ENCODE measurements at places on chromosomes 7 and 10.

DNA sequence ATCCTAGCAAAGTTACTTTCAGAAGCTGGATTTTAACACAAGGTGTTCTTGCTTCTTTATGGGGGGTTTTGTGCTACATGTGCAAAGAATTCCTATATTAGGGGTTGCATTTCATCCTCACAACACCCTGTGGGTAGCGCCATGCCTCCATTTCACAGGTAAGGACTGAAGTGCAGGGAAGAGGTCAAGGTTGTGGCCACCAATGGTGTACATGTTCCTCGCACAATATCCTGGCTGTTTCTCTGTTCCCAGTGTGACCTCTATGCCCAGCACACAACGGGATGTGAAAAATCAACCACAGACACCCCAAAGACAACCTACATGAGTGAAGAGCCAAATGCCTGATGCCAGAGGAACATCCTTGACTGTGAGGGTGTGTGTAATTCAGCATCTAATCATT, 80.8 kb downstream of the CHST15 start:
- DNase-seq = no peak

- no peak for DNase-seq
Observed at GRCh38 chr10:26628395-26628794, 69.1 kb upstream of the PDSS1 start.

- peak; percentile 25 for DNase-seq
Observed at GRCh38 chr10:63628526-63629362, 107.5 kb downstream of the REEP3 start.

GRCh38 chr7:135169141-135169963, 1.2 kb downstream of the CYREN start:
- DNase-seq = no peak

DNA sequence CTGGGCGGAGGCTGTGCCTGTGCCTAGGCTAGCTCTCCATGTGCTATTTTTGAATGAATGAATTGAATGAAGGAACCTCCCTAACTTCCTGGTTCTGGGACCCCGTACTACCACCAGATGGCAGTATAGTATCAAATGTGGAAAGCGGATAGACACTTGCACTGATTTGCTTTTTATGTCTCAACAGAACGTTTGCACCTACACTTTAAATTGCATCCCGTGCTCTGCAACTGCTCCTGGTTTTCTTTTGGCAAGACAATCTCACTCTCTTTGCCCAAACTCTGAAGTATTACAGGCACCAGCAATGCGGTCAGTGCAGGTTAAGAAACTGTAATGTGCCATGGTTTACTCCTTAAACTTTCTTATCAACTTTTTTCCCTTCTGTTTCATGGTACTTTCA, 6.5 kb downstream of the FZD8 start:
- peak; percentile 44 for DNase-seq

DNA sequence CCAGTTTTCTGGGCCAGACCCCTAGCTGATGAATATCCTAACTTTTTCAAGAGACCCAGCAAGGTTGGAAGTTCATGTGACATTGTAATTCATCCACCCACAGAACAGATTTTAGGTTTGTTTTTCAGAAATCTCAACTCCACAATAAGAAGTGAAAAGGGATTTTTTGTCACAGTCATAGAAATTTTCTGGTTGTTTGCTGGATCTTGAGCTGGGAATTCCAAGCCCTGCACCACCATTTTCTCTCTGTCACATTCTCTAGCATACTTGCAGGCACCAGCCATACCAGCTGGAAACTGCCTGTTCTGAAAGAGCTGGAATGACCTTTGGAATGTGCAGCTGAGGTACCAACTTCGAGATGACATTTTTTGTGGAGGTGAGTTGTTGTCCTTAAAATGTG, 8.5 kb downstream of the TAS2R60 start:
- no peak for DNase-seq

DNA sequence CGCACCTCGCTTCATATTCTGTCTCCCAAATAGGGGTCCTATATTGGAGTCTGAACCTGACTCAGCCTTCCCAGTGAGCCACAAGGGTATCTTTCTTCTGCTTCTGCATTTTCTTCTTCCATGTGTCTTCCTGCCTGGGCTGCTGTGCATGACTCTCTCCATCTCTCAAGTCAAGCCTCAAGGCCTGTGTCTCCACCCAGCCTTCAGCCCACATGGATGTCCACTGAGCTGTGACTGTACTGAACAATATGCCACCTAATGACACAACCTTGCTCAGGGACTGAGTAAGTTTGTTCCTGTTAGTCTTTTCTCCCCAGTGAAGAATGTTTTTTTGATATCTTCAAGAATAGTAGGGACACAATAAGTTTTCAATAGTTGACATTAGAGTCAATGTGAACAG, 162.7 kb upstream of the TBX20 start:
- DNase-seq = no peak

DNA sequence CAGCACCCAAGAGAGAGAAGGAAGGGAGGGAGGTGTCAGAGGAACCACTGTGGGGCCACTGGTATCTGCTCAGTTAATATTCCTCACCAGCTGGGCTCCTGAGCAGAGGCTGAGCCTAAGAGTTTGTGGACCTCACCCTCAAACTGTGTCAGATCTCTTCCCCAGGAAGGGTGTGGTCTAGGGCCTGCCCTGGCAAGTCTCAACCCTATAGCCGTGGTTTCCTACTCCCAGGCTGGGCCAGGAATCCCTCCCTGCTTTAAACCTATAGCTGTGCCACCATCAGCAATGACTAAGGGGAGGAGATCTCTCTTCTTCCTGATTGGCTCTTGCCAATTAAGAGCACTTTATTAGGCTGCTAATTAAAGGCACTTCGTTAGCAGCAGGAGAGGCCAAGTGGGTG, 29.9 kb downstream of the POLL start:
- no peak for DNase-seq

GRCh38 chr10:118730756-118731456, 23.9 kb downstream of the CACUL1 start:
- DNase-seq = no peak

GRCh38 chr7:99622596-99622995, 5.8 kb downstream of the ZSCAN25 start:
- no peak for DNase-seq

GRCh38 chr10:23540401-23541030, 101.6 kb downstream of the OTUD1 start:
- no peak for DNase-seq

GRCh38 chr10:29517352-29517923, 117.3 kb downstream of the SVIL start:
- DNase-seq = no peak

DNA sequence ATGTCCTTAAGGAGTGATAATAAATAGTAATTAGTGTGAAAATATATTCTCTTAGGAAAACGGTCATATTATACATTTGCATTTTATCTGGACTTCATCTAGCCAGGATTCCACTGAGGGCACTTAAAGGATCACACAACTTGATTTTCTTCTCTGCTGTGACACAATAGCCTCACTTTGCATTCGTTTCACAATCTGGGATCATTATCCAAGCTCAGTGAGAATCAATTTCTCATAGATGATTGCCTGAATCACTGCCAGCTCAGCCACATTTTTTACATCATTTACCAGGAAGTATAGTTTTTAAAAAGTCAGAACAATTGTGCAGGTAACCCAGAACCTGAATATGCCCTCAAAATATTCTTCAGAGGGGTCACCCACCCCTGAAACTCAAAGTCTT, 68.9 kb downstream of the PTPRZ1 start:
- DNase-seq = no peak

DNA sequence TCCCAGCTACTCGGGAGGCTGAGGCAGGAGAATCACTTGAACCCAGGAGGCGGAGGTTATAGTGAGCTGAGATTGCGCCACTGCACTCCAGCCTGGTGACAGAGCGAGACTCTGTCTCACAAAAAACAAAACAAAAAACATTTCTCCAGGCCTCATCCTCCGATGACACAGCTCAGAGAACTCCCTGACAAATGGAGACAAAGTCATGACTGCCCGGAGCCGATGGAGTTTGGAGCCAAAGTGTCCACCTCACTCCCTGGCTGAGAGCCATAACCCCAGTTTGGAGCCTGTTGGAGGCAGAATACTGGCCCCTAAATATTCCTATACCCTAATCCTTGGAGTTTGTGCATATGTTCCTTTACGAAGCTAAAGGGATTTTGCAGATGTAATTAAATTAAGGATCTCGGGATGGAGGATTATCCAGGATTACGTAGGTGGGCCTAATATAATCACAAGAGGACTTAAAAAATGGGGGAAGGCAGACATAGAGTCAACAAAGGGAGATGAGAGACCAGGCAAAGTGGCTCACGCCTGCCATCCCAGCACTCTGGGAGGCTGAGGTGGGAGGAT, 22.7 kb downstream of the SSC4D start:
- DNase-seq = no peak

DNA sequence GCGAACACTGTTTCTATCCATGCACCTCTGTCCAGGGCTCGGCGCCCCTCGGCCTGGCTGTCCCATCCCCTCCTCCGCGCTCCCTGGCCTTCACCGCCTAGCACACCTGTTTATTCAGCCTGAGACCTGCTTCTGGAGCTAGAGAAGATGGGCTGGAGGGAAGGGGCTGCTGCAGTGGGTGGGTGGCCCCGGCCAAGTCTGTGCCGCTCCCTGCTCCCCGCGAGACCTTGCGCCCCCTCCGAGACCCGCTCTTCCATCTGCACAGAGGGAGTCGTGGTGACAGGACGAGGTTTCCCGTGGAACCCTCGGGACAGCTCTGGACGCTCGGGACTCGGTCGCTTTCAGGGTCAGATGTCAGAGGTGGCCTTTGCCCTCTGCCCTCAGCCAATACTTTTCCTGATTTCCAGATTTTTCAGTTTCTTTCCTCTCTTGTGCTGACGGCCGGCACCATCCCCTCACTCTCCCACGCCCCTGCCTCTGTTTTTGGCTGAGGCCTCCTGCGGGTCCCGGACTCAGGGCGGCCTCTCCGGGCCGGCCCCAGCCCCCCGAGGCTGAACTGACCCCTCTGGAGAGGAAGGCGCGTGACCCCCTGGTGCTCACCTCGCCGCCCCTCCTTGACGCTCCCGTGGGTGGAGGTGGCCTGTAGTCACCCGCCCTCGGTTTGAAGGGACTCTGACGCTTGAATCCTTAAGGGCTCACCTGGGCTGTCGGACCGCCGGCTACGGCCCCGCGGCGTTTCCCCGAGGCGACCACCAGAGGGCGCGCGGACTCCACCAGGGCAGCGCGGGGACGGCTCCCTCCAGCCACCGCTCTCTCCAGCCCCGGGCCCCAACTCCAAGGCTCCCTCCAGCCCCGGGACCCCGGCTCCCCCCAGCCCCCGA, 15.6 kb downstream of the SHH start:
- no peak for DNase-seq

- no peak for DNase-seq
Observed at GRCh38 chr10:78384049-78384431, 350.4 kb downstream of the RPS24 start.

GRCh38 chr7:149846436-149847046, 8.4 kb downstream of the ZNF862 start:
- no peak for DNase-seq

DNA sequence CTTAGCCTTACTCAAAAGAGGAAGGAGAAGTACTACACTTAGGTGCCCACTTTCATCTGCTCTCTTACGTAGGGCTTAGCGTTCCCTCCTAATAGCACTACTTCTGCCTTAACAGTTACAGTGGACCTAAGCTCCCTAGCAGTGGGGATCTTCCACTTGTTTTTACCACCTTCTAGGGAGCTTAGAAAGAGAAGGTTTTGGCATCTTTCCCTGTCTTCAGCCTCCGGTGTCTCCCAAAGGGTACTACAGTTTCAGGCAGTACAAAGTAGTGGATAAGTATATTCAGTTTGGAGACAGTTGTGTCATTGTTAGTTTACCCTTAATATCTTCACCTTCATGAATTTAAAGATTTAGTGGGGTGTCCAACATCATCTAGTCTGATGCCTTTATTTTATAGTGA, 14.6 kb downstream of the CHRM2 start:
- DNase-seq = no peak

DNA sequence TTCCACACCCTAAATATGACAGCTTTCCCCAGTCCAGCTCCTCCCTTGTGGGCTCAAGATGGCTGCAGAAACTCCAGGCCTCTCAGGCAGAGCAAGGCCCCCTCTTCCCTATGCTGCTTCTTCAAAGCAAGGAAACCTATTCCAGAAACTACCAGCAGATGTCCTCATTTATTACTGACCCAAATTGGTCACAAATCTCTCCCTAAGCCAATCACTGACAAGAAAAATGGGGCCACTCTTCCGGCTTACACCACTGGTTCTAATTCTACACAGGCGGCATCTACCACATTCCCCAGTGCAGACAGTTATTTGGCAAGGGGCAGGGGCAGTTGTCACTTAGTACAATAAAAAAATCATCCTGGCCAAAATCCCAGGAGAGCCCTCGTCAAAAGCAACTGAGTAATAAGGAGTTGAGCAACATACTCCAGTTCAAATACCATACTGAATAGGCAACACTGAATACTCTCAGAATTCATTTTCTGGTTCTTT, 150.4 kb downstream of the SFMBT2 start:
- DNase-seq = peak; percentile 1

DNA sequence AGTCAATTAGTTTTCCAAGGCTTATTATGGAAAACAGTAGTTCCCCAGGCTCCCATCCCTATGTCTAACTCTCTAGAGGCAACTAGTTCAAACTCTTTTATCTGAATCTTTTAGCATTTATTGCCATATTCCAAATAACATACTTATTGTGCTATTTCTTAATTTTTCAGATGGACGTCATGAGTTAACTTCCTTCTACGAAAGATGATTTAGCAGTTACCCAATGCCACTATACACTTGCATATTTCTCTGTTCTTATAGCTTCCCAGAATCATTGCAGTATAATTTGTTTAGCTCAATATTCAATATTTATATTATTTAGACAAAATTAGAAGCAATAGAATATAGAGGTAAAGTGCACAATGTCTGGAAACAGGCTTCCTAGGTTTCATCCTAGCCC, 52.8 kb downstream of the REEP3 start:
- DNase-seq = no peak

DNA sequence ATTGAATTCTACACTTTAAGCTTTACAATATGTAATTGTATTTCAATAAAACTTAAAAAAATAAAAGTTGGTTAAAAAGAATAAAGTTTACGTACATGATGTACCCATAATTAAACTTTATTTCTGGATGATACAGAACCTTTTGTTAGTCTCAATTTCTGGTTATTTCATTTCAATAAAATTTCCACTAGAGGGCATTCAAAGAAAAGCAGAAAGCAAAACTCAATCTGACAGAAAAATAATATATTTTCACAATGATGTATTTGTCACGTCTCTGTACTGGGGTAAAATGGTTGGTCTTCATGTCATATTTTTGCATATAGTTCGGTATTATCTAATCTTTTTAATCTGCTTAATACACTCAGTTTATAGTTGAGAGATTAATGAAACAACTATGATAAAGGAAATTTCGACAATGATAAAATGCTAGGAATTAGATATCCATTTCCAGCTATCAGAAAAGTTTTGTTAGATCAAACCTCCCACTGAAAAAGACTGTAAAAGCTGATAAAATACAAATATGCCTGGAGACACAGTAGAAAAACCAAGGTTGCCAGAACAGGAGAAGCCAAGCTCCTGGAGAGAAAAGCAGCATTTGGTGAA, 27.4 kb downstream of the ASZ1 start:
- peak; percentile 12 for DNase-seq

- DNase-seq = no peak
Observed at GRCh38 chr7:98840722-98841121, 29.1 kb downstream of the TMEM130 start.

GRCh38 chr7:39911167-39911566, 38.9 kb upstream of the CDK13 start:
- DNase-seq = no peak
